Thoracic aorta (tissue), 2 donors: ENCODE measurements at places on chromosomes 13 and 19.

- DNase-seq = no peak
These were observed 185.9 kb downstream of the NALCN start for GRCh38 chr13:101230271-101230890.

DNA sequence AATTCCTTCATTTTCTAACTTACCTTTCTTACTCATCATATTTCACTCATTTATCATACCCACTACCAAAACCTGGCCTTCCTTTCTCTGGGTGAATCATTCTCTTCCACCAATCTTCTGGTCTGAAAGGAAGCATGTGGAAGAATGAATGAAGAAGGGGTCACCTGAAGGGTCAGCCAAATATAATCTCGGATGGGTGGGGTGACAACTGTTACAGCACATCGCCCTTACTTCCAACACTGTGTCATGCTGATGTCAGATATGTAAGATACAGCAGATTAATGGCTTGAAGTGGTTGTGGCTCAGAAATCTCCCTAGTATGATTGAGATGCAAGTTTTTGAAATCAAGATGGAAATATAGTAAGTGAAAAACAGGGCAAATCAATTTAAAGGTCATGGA is 401.7 kb upstream of the HTR2A start:
- DNase-seq = no peak

DNA sequence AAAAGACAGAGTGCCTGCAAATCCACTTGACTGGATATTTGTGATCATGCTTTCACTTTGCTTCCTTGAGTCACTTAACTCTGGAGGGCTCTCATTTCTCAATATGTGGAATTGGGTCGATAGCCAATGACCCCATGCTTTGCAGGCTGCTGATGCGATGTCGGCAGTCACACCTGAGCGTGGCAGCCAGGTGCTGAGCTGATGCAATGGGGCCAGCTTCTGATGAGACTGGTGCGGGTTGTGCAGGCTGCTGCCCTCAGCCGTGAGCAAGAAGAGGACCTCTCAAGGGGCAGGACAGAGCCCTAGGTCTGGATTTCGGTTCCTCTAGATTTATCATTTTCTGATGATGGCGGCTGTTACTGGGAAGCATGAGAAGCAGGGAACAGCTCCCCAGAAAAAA is 334.1 kb downstream of the TEX29 start:
- no peak for DNase-seq

GRCh38 chr13:107276936-107277335 is 709.0 kb upstream of the ARGLU1 start:
- DNase-seq = no peak

DNA sequence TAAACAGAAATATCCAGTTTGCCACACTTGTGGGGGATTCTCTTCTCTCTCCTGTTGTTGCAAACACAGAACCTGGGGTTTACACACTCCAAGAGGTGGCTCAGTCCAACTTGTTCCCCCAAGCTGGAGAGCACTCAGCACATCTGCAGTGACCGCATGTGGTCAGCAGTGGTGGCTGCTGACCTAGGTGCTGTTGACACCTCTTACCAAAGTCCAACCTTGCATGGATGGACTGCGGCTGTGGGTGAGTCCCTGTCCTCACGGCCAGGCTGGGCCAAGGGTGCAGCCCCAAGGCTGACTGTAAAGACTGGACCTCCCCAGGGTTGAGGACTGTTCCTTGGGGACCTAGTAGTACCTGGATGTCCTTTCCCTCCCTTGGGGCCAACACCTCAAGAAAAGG is 6.1 kb downstream of the LRFN3 start:
- no peak for DNase-seq

GRCh38 chr13:24675806-24676570 is 4.2 kb upstream of the ATP12A start:
- DNase-seq = no peak

DNA sequence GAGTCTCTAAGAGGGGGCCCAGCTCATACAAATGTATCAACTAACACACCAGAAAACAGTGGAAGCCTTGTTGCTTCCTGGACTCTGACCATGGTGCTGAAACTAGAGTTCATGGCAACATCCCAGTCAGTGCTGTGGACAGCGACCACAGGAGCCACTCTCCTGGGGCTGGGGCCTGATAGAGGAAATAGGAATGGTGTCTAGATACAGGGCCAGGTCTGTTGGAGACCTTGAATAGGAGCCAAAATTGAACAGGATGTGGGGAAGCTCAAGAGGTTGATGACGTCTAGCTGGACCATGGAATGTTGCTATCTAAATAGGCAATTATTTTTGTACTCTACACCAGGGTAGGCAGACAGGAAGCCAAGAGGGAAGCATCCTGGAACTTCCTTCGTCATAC is 21.7 kb downstream of the LILRB4 start:
- DNase-seq = no peak

GRCh38 chr13:55714120-55714519 is 1426.6 kb upstream of the PRR20A start:
- no peak for DNase-seq

GRCh38 chr13:59856281-59856810 is 307.4 kb downstream of the DIAPH3 start:
- no peak for DNase-seq

DNA sequence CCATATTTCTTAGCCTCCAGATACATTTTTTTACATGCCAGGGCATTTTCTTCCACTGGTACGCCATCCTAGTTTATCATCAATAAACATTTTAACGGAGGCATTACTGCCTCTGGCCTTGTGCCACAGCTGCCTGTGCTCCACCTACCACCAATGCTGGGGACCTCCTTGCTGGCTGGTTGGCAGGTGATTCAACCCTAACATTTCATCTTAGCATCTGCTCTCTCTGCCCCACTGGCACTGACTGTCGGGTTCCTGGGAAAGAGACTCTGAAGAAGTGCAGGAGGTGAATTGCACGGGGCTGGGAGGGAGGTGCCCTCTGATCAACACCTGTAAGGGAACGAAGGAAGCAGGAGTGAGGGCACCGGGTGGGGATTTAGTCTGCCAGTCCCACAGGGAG is 51.4 kb upstream of the KCTD15 start:
- no peak for DNase-seq

DNA sequence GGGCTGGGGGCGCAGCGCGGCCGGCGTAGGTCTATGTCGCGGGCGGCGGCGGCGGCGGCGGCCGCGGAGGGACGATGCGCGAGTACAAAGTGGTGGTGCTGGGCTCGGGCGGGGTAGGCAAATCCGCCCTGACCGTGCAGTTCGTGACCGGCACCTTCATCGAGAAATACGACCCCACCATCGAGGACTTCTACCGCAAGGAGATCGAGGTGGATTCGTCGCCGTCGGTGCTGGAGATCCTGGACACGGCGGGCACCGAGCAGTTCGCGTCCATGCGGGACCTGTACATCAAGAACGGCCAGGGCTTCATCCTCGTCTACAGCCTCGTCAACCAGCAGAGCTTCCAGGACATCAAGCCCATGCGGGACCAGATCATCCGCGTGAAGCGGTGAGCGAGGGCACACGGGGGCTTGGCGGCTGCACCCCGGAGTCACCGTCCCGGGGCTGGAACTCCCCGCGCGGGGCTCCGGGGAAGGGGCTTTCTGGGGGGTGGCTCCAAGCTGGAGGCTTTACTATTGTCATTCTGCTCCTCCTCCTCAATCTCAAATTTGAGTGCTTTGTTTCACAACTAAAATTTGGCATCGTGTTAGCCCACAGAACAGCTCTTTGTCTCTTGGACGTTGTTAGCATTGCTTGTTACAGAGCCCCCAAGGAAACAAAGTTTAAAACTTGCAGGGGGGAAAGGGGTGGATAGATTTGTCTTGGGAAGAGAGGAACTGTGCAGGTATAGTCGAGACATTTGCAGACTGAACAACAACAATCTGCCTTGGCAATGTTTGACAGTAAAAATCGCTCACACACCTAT is 630 bp downstream of the RAP2A start:
- DNase-seq = no peak

DNA sequence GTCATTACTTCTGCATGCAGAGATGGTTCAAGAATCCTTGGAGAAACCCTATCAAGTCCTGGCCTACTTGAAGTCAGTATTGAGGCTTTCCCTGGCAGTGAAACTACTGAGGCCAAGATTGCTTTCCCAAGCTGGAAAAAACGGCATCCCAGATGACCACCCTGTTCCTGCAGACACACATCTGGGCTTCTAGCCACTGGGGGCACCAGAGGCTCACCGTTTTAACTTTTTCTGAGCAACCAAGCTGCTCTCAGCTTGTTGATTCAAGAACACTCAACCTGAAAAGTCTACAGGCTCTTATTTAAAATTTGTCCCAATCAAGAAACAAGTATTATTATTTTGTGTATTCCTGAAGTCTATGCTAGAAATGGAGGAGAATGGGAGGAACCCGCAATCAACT is 66.6 kb downstream of the SPRYD7 start:
- DNase-seq = no peak

DNA sequence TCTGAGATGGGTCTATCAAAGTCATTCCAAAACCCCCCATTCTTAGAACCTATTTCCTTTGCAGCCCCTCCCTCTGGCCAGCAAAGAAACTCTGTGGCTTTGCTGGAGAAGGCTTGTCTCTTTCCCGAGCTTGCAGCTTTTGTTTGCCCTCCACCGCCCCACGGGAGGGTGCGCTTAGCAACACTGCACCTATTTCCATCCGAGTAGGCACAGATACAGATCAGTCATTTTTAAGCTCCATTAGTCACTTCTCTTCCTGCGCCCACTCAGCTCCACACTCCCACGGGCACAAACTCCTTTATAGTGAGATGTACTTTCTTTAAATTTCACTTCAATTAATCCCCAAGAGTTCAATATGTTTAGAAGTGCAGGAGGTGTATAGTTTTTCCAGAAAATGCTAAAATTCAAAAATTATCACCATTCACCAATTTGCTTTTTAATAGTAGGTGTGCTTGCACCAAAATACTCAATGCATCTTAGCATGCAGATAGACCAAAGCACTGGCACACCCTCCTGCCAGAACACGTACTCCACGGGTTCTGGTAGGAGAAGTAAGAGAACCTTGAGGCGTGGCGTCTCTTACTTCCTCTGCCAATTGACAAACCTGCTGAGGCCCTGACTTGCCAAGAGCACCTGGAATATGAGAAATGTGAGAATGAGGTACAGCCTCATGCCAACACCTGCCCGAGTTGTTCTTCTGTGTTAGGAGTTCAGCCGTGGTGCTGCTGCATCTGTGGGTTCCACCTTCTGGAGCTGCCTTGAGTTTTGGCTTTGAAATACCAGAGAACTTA is 183.7 kb downstream of the TEX29 start:
- DNase-seq = no peak

GRCh38 chr19:53196777-53197396 is 3.7 kb upstream of the ZNF665 start:
- DNase-seq = peak; percentile 91

DNA sequence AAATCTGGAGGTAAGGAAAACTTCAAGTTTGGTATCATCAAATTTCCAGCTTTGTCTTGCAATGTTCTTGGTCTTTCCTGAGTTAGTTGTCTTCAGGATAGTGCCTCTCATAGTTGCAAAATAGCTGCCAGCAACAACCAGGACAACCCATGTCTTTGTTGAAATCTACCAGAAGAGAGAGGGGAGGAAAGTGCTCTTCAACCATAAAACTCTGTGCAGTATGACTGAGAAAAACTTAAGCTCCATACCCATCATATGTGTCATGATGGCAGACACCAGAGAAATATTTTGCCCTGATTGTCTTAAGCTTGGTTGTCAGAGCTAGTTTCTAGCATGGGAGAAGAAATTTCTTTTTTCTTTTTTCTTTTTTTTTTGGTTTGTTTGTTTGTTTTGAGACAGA is 103.3 kb downstream of the SPRY2 start:
- no peak for DNase-seq

GRCh38 chr13:26054896-26055295 is 3.1 kb upstream of the SHISA2 start:
- no peak for DNase-seq
